CD4-positive, CD25-positive, alpha-beta regulatory T cell (primary cell): ENCODE measurements at places on chromosomes 6 and 20.

- DNase-seq, result no peak
Measured at GRCh38 chr6:75656479-75656878, 54.8 kb downstream of the SENP6 start.

DNA sequence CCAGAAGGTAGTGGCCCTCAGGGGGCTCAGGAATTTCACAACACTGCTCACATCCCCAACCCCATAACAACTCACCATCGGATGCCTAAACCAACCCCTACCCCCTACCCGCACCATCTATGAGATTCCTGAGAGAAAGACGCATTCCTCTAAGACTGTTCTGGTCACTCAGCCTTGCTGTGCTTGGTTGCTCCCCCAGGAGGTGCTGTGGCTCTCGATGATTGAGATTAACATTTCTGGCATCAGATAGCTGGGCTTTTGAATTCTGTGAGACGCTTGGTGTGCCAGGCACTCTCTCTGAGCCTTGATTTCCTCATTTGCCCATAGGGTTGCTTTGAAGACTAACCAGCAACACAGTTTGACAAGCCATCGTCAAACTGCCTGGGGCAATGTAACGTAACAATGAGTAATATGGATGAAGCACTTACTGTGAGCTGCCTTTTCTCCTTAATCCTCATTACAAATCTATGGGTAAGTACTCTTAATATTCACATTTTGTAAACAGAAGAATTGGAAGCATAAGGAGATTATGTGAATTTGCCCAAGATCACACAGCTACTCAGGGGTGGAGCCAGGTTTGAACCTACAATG lies 978 bp downstream of the WFDC6 start:
- DNase-seq, result no peak

DNA sequence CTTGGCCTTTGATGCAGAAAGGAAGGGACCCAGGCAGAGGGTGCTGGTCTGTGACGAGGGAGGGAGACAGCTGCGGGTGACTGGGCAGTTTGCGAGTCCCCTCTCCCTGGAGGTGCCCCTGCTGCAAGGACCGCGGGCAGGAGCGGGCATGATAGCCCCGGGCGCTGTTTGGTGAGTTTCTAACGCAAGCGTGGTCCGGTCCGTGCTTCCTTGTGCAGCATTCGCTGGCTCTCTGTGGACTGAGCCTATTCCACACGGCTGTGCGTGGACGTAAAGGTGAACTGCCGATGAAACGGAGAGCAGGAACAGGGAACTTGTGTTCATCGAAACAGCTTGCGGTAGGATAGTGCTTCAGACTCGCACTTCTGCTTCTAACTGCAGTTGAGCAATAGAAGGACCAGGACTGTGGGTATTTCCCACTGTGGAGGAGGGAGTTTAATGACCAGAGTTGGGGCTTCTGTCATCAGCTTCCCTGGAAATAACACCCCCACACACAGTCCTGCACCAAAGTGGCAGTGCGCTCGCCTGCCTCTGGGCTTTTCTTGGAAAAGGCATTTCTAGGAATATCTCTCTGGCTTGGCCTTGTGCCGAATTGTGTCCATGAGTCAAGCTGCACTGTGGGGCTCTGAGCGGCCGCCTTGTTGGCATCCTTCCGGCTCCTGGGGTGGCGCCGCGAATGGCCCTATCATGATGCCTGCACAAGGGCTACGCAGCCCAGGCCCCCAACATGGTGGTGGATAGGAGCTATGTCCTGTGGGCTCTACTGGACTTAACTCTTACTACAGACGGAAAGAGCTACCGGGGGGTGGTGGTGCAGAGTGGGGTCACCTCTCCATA lies 48.9 kb downstream of the DUSP22 start:
- DNase-seq, result no peak

DNA sequence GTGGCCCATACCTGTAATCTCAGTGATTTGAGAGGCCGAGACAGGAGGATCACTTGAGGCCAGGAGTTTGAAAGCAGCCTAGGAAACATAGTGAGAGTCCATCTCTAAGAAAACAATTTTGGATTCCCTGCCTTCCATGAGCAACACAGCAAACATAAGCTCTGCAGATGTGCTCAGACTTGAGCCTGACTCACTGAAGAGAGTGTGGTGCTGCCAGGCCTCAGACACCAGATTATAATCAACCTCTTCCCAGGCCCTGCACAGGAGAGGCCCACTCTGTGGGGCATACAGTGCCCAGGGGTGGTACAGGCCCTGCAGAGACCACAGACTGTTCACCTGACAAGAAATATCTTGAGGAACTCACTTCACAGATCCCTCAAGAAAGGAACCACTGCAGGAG lies 19.9 kb downstream of the HLA-DPB1 start:
- no peak for DNase-seq

DNA sequence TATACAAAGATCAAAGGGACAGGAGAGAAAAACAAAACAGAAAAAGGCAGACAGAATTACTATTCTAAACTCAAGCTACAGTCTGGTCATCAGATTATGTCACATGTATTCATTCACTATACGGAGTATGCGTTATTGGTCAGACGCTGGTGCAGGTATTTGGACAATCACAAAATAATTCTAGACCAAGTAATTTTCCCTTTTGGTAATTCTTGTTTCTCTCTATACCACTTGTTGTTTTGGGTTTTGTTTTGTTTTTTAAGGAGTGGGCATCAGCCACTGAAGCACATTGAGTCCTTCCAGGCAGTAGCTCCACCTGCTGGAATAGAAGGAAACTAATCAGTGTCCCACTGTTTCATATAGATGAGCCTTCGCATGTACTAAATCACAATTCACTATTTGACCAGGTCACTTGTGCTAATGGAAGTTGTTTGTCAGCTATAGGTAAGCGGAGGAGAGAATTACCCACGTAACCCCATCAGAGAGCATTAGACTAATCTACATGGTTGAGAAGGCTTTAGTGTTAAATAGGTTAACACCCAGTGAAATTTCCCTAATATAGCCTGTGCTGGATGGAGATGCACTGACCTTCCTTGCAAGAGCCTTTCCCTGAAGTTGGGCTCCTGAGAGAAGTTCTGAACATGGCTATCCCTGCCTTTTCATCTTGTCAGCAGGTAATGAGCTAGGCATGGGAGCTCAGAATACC lies 77.9 kb downstream of the TNFAIP3 start:
- DNase-seq, result peak; percentile 51

DNA sequence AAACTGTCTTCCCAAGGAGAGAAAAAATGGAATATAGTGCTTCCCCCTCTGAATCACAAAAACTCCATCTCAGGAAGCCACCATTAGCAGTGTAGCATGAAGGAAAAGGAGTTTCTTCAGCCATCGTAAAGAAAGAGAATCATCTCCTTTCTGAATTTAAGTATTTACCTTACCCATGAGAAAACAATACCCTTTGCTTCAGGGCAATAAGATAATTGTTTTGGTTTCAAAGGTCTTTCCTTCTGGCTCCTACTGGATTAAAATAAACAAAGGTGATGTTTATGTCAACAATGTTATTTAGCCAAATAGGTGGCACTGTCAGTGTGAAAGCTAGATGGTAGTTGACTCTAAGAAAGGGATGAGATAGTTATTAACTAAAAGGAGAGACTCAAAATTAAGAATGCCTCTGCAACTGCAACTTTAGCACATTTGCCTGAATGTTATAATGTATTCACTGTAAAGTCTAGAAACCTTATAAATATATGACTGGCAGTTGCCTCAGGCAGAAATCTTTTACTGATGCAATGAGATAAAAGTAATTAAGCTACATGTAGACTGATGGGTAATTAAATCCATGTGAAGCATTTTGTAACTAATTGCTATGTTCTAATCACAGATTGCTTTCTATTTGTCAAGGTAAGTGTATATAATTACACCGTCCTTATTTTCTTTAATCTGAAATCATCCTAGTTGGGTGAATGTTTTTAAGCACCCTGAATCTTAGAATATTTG lies 399.0 kb downstream of the CDKAL1 start:
- no peak for DNase-seq

- no peak for DNase-seq
Measured at GRCh38 chr6:107811591-107812218, 12.4 kb downstream of the SCML4 start.

DNA sequence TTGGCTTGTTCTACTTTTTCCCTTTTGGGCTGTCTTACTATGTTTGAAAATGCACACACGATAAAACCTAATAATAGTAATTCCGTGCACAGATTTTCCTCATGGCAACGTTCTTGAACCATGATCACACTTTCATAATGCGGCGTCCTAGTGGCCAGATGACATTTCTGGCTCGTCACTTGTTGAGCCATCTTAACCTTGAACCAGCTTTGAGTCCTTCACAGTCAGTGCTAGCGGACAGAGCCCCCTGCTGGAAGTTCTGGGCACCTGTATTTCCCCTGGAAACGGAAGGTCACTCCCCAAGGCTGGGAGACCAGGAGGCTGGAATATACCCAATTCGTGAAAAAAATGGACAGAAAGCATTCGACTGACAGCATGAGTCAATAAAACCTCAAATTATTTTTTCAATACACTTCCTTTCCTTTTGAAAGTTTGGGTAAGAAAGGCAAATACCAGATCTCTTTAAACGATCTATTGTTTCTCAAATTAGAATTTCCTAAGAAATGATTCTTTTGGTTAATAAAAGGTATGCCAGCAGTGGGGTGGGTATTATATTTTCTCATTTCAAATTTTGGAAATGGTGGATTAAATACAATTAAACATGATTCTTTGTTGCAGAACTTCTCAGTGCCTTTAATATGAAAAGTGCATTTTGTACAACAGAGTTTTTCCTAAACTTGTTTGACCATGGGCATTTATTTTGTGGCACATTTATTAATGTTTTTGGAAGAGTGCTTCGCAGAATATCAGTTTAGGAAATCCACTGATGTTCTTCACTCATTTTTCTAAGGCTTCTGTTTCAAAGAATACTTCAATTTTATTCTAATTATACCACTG lies 542.3 kb downstream of the QKI start:
- peak; percentile 9 for DNase-seq

GRCh38 chr6:13877051-13877450 lies 47.7 kb upstream of the RNF182 start:
- DNase-seq, result no peak

DNA sequence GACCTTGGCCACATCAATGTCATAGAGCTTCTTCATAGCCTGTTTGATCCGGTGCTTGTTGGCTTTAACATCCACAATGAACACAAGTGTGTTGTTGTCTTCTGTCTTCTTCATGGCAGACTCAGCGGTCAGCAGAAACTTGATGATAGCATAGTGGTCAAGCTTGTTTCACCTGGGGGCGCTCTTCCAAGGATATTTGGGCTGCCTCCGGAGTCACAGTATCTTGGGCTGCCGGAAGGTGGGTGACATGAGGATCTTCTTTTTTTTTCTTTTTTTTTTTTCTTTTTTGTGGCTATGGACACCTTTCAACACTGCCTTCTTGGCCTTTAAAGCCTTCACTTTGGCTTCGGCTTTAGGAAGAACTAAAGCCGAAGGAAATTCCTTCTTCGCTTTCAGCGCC lies 244.6 kb downstream of the GJA1 start:
- no peak for DNase-seq

- no peak for DNase-seq
Measured at GRCh38 chr6:14278006-14278405, 160.4 kb downstream of the CD83 start.

DNA sequence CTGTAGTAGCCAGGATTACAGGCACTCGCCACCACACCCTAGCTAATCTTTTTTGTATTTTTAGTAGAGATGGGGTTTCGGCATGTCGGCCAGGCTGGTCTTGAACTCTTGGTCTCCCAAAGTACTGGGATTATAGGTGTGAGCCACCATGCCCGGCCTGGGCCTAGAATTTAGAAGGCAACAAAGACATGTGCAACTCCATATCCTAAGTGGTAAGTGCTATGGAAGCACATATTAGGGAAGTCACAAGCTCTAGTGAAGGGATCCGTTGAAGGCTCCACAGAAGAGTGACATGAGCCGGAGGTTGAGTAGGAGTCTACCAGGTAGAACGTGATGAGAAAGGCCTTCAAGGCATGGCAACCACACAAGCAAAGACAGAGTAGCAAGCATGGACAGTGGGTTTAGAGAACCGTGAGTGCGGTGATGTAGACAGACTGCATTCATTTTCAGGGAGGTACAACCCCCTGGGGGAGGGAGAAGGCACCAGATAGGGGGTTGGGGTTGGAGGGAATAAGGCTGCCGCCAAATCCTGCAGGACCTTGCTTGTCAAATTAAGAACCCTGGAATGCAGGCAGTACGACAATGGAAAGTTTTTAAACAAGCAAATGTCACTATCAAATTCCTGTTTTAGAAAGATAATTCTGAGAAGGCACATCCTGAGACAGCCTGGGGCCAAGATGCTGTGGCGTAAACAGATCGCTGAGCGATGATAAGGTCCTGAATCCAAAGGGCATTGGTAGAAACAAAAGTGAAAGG lies 50.2 kb downstream of the ARHGAP18 start:
- no peak for DNase-seq

GRCh38 chr20:49687595-49688567 lies 25.8 kb downstream of the B4GALT5 start:
- no peak for DNase-seq

GRCh38 chr6:154567695-154568220 lies 57.3 kb upstream of the CNKSR3 start:
- no peak for DNase-seq

DNA sequence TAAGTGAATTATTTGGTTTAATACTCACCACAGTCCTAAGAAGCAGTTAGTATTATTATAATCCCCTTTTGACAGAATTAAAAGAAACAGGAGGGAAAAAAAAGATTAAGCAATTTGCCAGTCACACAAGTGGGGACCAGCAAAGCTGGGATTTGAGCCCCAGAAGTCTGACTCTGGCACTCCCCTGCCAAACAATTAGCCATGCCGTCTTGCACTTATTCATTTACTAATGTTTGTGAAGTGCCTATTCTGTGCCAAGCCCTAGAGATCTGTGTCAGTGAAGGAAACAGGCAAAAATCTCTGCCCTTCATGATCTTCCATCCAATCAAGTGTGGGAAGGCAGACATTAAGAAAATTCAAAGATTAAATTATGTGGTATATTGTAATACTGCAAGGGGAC lies 126.0 kb upstream of the TOP1 start:
- no peak for DNase-seq

DNA sequence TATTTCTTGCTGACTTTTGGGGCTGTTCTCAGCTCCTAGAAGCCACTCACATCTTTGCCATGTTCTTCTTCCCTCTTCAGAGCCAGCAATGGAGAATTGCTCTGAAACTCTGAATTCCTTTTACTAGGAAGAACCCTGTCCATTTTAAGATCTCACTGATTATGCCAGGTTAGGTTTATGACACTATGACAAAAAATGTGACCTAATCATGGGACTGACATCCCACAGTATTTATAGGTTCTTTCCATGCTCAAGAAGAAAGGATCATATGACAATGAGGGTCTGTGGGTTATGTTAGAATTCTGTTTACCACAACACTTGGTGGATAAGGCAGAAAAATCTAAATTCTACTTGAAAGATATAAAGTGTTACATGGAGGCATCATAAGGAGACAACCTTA lies 263.3 kb upstream of the CITED2 start:
- no peak for DNase-seq

- DNase-seq, result no peak
Measured at GRCh38 chr20:41631826-41632225, 13.6 kb upstream of the CHD6 start.

DNA sequence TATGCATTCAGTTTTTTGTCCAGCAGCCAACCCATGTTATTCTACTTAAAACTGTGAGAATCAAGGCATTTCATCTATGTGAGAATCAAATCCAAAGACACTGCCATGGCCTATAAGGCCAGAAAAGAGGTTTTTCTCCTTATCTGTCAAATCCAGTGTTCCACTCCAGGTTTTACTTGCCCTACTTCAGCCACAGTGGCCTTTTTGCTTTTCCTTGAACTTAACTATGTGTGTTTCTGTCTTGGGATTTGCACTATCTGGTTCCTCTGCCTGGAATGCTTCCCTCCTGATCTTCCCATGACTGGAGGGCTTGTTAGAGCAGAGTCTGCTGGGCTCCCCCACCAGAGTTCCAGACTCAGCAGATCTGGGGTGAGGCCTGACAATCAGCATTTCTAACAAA lies 113.1 kb upstream of the DOK5 start:
- no peak for DNase-seq
